Suppressor macrophage treated with lipopolysaccharide for 4 hours (primary cell): ENCODE measurements at places on chromosomes 11 and 22.

GRCh38 chr11:85967457-85967856 is 101.4 kb downstream of the PICALM start:
- no peak for DNase-seq

DNA sequence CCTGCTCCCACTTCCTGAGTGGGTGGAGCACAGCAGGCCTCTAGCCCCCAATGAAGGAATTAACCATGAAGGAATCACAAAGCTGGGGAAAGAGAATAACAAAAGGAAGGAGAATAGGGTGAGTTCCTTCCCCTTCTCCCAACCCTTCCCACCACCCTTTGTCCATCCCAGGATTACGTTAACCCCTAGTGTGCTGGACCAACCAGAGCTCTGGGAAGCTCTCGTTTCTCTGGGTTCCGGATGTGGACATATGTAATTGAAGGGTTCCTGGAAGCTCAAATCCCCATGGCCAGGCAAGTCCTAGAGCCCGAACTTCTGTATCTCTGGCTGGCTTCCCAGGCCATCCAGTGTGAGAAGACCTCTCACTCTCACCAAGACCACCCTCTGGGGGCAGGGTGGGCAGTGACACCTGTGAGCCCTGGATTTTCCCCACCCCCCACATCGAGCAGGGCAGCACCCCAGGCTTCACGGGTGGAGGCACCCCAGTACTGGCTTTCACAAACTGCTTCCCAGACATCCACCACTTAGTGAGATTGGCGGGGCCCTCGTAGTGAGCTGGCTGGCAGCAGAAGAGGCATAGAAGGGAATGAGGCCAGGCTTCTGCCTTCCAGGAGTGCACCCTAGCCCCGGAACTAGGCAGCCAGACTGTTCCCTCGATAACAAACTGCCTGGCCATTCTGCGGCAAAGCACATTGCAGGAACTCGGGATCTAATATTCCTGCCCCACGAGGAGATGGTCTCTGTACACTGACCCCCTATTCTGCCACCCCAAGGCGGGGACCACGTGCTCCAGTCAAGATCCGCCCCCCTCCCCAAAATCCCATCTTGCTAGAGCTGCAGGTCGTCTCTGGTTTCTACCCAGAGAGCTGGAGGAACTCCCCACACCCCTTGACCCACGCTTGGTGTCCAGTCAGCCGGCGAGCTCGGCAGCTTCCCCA is 2.1 kb downstream of the NECTIN1 start:
- no peak for DNase-seq

DNA sequence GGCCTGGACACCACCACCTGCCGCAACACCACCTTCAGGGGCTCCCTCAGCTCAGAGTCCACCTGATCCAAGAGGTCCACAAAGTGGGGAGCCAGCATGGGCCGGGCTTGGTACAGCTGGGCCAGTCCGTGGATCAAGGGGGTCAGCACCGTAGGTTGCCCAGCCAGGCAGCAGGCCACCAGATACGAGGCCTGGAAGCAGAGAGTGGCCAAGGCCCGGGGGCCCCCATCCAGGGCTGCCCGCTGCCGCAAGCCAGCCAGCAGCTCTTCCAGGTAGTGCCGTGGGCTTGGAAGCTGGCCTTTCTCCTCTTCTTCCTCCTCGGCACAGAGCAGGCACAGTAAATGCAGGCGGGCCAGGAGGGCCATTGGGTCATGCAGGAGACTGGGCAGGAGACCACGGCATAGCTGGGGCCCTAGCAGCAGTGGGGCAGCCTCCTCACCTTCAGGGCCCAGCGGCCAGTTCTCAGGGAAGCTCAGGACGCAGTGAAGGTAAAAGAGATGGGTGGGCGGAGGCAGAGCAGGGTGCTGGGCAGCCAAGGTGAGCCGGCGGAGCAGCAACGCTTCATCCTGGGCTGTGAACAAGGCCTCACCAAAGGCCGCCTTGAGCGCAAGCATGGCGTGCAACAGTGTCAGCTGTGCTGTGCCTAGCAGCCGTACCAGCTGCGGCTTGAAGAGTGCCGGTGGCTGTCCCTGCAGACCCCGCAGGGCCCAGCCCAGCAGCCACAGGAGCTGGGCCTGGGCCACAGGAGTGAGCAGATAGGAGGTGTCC is 1.7 kb downstream of the AP5B1 start:
- no peak for DNase-seq

DNA sequence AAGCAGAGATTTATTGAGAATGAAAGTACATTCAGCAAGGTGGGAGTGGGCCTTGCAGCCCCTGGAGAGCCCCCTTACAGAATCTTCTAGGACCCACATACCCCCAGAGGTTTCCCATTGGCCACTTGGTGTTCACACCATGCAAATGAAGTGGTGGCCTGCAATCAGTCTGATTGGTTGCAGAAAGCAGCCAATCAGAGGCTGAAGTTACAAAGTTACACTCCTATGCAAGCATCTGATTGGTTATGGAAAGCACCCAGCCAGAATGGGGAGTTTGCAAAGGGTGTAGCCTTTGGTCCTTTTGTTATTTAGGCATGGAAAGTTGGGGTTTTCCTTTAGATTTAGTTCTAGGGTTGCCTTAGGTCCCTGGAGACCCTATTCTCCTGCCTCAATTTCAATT is 34.9 kb downstream of the UVRAG start:
- no peak for DNase-seq

- no peak for DNase-seq
These were observed 29.5 kb downstream of the TMEM123 start for GRCh38 chr11:102422817-102423712.

GRCh38 chr11:45319077-45319476 is 32.9 kb upstream of the SYT13 start:
- DNase-seq, result no peak

GRCh38 chr22:42587588-42588175 is 27.0 kb downstream of the POLDIP3 start:
- peak; percentile 82 for DNase-seq
